ENCODE measurements at places on chromosomes 1 and 21.
A peak's percentile ranks its signal among the peaks of the same experiment; 100 is the strongest.

- no peak for DNase-seq
These were observed 49.8 kb upstream of the GADD45A start for GRCh38 chr1:67635055-67635809.

DNA sequence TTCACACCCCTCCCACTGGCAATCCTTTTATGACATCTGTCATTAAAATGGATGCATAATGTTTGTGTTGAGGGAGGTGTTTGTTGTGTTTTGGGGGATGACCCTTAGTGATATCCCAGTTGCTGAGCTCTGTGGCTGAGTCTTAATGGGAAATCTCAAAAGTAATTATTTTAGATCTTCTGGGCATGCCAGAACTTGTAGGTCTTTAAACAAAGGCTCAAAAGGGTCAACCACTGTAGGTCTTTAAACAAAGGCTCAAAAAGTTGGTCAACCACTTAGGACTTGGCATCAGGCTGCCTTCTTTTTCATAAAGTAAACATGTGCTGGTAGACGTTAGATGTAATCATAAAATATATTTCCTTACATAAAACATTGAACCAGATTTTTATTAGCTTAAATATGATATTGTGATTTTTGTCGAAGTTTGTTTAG, 78.0 kb downstream of the CDC14A start:
- DNase-seq: no peak

GRCh38 chr1:205179842-205180241, 31.7 kb downstream of the DSTYK start:
- DNase-seq: no peak

- DNase-seq: no peak
These were observed 163.2 kb downstream of the SNX7 start for GRCh38 chr1:98824736-98825135.

- no peak for DNase-seq
These were observed 57.0 kb downstream of the CNIH3 start for GRCh38 chr1:224673141-224673540.

DNA sequence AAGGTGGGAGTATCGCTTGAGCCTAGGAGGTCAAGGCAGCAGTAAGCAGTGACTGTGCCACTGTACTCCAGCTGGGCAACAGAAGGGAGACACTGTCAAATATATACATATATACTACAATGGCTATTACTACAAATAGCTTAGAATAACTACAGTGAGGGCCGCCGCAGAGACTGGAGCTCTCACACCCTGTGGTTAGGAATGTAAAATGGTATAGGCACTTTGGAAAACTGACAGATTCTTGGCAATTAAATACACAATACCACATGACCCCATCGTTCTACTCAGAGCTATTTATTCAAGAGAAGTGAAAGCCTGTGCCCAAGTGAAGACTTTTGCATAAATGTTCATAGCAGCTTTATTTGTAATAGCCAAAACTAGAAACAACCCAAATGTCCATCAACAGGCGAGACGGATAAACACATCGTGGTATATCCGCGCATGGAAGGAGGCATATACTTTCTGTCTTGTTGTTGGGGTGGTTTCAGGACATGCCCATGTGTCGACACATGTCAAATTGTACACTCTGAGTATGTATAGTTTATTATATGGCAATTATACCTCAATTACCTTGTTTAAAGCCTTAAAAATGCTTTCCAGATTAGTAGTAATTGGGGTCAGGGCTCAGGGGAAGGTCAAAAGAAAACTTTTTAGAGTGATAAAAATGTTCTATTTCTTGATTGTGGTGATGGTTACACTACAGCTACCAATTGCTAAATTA, 123.4 kb downstream of the RIPK4 start:
- DNase-seq: no peak

DNA sequence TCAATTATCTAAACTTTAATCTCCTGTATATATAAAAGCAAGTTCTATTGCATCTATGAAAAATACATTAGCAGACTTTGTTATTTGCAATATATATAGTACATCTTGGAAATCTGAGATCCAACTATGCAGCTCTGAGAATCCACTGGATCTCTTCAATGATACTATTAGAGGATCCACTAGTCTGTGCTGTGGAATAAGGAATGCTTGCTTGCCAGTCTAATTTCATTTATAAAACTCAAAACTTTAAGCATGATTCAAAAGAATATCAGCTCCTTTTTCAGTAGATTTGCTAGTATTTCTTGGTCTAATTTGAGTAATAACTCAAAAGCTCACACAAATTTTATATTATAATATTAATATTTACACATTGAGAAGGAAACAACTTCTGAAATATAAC, 115.1 kb downstream of the SPATA6 start:
- no peak for DNase-seq

- no peak for DNase-seq
These were observed 18.0 kb downstream of the TGFB2 start for GRCh38 chr1:218363141-218363540.

- DNase-seq: peak; percentile 78
These were observed 68.1 kb downstream of the GRIK3 start for GRCh38 chr1:36966242-36966641.

GRCh38 chr1:27940870-27941560, 6.2 kb downstream of the SMPDL3B start:
- DNase-seq: no peak

- DNase-seq: peak; percentile 93
These were observed 14.0 kb upstream of the CDA start for GRCh38 chr1:20574686-20575540.

GRCh38 chr1:190144650-190145049, 333.0 kb downstream of the BRINP3 start:
- DNase-seq: peak; percentile 11

GRCh38 chr1:170659399-170660035, 4.4 kb upstream of the PRRX1 start:
- DNase-seq: no peak

DNA sequence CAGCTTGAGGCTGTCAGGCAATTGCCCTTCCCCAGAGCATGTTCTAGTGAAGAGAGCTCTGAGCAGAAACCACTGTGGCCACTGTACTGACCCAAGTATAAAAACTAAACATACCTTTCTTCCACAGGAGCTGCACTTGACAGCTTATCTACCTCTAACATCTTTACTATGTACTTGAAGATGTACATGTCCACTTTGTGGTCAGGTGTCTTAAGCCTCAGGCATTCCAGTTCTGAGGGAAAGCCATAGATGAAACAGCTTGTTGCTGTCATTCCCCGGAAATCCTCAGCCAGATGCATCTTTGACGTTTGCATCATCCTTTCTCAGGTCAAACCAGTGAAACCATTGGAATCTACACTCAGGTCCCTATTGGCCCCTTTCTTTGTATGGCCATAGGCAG, 70.4 kb downstream of the CHRM3 start:
- no peak for DNase-seq

DNA sequence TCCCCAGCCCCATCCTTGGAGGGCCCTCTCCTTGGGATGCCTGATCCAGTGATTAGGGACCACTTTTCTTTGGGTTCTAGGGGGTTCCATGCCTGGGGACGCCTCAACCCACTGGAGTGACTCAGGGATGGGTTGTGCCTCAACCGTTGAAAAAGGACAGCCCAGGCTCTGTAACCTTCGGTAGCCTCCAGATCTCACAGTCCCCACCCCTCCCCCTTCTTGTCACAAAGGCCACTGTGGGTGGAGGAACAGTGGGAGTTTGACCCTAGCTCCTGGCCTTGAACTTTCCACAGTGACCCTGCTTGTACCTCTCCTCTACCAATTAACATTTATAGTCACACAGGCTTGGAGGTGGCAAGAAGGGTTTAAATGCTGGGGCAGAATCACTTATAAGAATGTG, 2.6 kb upstream of the RORC start:
- DNase-seq: no peak

DNA sequence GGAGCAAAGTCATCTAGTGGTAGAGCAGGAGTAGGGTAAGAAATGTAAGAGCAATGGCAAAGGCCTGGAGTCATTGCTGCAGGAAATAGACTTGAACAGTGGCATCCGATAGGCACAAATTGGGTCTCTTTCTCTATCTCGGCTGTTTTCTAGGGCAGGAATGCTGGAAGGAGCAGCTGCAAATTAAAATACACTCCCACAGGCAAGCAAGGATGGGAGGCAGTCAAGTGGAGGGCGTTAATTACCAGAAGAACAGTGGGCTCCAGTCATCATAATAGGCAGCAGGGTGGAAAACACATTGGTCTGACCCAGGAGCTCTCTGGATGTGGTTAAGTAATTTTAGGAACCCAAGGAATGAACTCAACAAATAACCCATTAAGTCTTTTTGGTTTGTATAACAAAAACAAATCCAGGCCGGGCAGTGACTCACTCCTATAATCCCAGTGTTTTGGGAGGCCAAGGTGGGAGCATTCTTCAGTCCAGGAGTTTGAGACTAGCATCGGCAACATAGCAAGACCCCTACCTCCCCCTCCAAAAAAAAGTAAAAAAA, 7.8 kb upstream of the TDRD5 start:
- DNase-seq: no peak

DNA sequence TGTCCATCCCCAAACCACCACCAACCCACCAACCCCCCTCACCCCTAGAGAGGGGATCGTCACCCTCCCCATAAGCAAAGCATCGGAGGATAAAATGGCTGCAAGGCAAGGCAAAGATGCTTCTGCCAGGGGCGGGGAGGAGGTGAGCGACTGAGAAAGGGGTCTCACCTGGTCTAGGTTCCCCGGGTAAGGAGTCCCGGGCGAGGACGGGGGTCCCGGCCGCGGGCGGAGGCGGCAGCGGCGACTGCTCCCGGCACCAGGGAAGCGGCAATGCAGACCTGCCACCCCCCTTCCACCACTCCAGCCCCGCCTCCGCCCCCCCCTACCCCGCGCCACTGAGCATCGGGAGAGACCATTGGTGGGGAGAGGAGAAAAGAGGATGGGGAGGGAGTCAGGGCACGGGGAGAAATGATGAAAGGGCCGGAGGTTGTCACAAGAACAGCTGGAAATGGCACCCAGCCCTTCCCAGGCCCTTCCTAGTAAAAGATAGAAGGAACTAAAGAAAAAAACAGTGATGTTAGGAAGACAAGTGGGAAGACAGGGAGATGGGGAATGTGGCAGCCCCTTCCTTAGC, at the start of gene SV2A:
Gene SV2A, minus strand, starts transcription at position 274 of the 574 bp plus-strand sequence. CDS start 4,004 bp downstream, outside the sequence.
- DNase-seq: peak; percentile 90

DNA sequence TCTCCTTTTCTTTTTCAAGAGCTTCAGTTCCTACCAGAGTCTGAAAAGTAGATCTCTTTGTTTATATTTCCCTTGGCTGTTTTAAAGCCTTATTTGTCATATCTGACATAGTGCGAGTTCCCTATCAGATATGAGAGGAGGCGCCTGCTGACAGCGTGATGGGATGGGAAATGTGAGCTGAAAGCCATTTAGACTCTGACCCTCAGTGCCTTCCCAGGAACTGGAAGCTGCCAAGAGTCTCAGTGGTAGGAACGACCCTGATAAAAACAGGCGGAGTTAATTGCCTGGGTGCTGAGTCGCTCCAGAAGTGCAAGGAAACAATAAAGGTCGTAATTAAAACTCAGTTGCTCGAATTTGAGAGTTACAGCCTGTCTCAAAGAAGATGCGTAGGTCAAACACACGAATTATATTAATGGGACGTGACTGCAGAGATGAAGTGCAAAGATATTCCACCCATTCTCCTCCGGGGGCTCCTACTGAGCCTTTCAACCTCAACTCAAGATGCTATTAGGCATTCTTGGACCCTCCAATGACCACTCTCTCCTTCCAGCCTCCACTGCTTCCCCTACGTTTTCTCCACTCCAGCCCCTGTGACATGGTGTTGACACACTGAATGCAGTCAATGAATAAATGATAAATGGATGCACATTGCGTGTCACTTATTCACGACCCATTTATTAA, 84.6 kb downstream of the KAZN start:
- DNase-seq: no peak

GRCh38 chr21:35850029-35850428, 210.3 kb downstream of the SETD4 start:
- no peak for DNase-seq

GRCh38 chr21:29578306-29578705, 279.6 kb downstream of the BACH1 start:
- no peak for DNase-seq

DNA sequence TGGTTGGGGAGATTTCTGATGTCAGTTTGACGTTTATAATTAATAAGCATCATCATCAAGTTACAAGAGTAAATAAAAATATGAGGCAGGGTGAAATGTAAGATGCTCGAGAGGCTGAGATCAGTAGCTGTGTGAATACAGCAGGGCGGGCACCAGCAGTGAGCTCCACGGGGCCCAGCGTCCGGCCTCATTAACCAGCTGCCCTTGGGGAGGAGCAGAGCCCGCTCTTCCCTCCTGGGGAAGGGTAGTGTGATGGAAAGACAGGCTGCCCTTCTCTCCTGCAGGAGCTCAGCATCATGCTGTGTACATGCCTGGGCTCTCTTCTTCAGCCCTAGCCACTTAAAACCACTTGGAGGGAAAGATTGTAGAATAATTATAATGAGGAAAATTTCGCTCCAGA, 23.4 kb downstream of the PDE9A start:
- DNase-seq: no peak

Measured in iPS-NIHi11 (cell line).